IPS DF 6.9 (cell line): ENCODE measurements at places on chromosomes 12 and 14.

DNA sequence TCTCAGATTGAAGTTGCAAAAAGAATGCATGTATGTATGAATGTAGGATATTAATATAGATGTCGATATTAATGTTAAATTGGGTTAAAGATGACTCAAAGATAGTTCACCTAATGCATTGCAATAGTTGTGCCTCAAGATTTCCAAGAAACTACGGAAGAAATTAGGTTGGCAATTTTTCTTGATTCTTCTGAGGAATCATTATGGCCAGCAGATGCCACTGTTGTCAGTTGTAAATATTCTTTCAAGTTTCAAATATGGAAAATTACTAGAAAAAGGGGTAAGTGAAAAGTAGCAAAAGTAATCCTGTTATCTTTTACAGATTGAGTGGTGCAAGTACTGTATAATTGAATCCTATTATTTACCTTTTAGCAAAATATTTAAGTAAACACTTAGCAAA, 202.1 kb downstream of the ADAMTS20 start:
- H3K27ac ChIP-seq: no peak overlapping the region
- H3K27me3 ChIP-seq: no peaks in the 10 kb centered on the region
- H3K4me3 ChIP-seq: no peak overlapping the region
- H3K36me3 ChIP-seq: no peaks in the 10 kb centered on the region
- no peaks in the 10 kb centered on the region for H3K4me1 ChIP-seq

- H3K4me3 ChIP-seq: no peak overlapping the region
- H3K4me1 ChIP-seq: peaks cover 1% of the 10 kb centered on the region; the same call in 1 of the 2 replicates
- DNase-seq: no peak
These were observed 4.6 kb upstream of the CYP46A1 start for GRCh38 chr14:99679543-99679942.

GRCh38 chr14:68373847-68374444, 418.9 kb downstream of the ZFP36L1 start:
- no peak overlapping the region for H3K27ac ChIP-seq
- DNase-seq: no peak
- H3K36me3 ChIP-seq: no peaks in the 10 kb centered on the region
- no peaks in the 10 kb centered on the region for H3K27me3 ChIP-seq
- H3K4me1 ChIP-seq: 0 out of 2 replicates have a peak, but pooled peaks cover 1% of the 10 kb centered on the region
- H3K4me3 ChIP-seq: no peak overlapping the region

GRCh38 chr14:68814539-68815297, 21.9 kb upstream of the ZFP36L1 start:
- no peak overlapping the region for H3K27ac ChIP-seq
- H3K4me1 ChIP-seq: peaks cover 5% of the 10 kb centered on the region
- H3K27me3 ChIP-seq: no peaks in the 10 kb centered on the region
- no peaks in the 10 kb centered on the region for H3K36me3 ChIP-seq
- H3K4me3 ChIP-seq: no peak overlapping the region

GRCh38 chr12:109597795-109598427, 24.3 kb downstream of the MVK start:
- H3K4me1 ChIP-seq: no peaks in the 10 kb centered on the region
- H3K27me3 ChIP-seq: no peaks in the 10 kb centered on the region; the same call in 1 of the 2 replicates
- peak; percentile 70 for DNase-seq
- no peak overlapping the region for H3K27ac ChIP-seq

- no peak overlapping the region for H3K27ac ChIP-seq
- peaks cover 5% of the 10 kb centered on the region; the same call in 1 of the 2 replicates for H3K4me1 ChIP-seq
- peaks cover 39% of the 10 kb centered on the region for H3K27me3 ChIP-seq
- H3K36me3 ChIP-seq: no peaks in the 10 kb centered on the region
- no peak for DNase-seq
These were observed 4.7 kb downstream of the FLRT2 start for GRCh38 chr14:85534458-85535293.

- no peak overlapping the region for H3K27ac ChIP-seq
- no peaks in the 10 kb centered on the region for H3K27me3 ChIP-seq
- H3K4me3 ChIP-seq: no peak overlapping the region
- no peaks in the 10 kb centered on the region; the same call in 1 of the 2 replicates for H3K36me3 ChIP-seq
- no peaks in the 10 kb centered on the region for H3K4me1 ChIP-seq
- DNase-seq: no peak
These were observed 19.8 kb downstream of the ACAD10 start for GRCh38 chr12:111705672-111706071.

GRCh38 chr14:98927986-98928385, 344.0 kb downstream of the BCL11B start:
- no peak overlapping the region for H3K27ac ChIP-seq
- no peaks in the 10 kb centered on the region for H3K27me3 ChIP-seq
- no peaks in the 10 kb centered on the region for H3K4me1 ChIP-seq
- no peak for DNase-seq
- H3K36me3 ChIP-seq: no peaks in the 10 kb centered on the region
- no peak overlapping the region for H3K4me3 ChIP-seq

DNA sequence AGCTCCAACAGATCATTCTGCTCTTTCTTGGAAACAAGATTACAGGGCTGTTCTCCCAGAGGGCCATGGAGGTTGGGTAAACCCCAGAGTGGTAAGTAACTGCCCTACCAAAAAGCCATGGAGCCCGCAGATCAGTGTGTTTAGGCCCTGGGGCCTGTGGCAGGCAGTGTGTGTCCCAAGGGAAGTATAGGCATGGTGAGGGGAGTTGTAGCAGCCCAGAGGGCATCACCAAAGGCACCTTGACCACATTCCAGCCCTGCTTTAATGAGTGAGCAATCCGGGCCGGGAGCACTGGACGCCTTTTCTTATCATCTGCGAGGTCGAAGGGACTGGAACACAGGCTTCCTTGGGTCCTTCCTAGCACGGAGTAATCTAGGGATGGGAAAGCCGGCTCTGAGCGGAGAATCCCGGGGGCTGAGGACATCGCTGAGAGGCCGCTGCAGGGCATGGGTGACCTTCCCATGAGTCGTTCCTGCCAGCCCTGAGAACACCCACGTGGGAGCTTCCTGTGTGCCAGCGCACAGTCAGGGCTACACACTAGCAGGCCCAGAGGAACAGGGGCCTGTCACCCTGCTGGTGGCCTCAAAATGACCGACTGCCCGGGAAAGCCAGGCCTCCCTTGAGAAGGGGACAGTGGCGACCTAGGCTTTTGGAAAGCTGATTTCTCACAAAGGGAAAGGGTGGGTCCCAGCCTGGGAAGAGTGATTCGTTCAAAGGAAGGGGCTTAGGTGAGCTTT, 91.3 kb downstream of the NINJ2 start:
- H3K4me1 ChIP-seq: no peaks in the 10 kb centered on the region
- H3K36me3 ChIP-seq: no peaks in the 10 kb centered on the region
- no peaks in the 10 kb centered on the region for H3K27me3 ChIP-seq
- DNase-seq: no peak
- no peak overlapping the region for H3K4me3 ChIP-seq
- H3K27ac ChIP-seq: no peak overlapping the region

DNA sequence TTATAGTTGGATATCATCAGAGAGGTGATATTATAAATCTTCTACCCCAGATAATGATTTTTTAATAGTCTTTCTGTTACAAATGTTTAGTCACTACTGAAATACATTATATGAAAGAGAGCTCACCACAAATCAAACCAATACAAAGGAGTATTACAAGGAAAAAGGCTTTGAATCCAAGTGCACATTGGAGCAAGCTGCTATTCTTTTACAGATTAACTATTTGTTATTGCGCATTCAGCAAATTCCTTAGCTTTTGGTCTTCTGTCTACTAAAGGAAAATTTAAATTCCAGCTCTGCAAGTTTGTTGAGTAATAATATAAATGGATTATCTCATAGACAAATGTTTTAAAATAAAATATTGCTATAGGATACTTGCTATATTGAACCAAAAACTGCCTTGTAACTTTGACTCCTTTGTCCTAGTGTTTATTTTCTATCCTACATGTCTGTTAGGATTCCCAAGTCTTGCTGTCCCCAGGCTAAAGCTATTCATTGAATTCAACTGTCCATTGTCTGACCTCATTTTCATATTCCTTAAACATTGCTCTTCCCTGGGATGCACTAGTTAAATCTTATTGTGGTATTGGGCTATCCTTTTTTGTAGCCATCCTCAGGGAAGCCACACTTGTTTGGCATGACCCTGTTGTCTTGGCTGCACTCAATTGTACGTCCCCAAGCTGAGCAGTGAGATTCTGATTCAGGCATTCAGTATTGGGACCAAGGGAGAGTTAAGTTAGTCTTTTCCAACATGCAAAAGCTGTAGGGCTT, 41.5 kb downstream of the PDE3A start:
- H3K36me3 ChIP-seq: no peaks in the 10 kb centered on the region
- H3K27ac ChIP-seq: no peak overlapping the region
- peaks cover 2% of the 10 kb centered on the region for H3K4me1 ChIP-seq
- H3K4me3 ChIP-seq: no peak overlapping the region

DNA sequence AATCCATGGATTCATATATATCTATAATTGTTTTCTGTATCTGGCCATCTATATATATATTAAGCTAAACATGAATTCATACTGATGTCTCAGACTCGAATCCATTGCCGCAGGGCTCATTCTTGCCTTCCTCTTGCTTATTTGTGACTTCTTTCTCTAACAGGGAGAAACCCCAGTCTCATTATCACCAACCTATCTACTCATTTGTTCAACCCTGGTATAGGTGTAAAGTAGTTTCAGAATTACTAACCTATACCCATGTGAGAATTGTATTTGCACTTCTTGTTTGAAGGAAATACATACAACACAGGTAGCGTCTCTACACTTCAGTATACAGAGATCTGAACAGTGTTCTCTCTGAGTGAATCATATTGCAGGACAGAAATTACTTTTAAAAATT, 77.7 kb downstream of the PTPN11 start:
- H3K4me1 ChIP-seq: no peaks in the 10 kb centered on the region
- no peak overlapping the region for H3K4me3 ChIP-seq
- H3K36me3 ChIP-seq: peaks cover 2% of the 10 kb centered on the region; the same call in 1 of the 2 replicates
- H3K27ac ChIP-seq: no peak overlapping the region
- DNase-seq: no peak

GRCh38 chr12:57240066-57240921, 10.7 kb downstream of the STAC3 start:
- DNase-seq: no peak
- H3K36me3 ChIP-seq: no peaks in the 10 kb centered on the region
- no peak overlapping the region for H3K27ac ChIP-seq
- peaks cover 57% of the 10 kb centered on the region for H3K27me3 ChIP-seq

GRCh38 chr12:53825246-53826081, 73.7 kb upstream of the CISTR start:
- no peak overlapping the region for H3K27ac ChIP-seq
- H3K4me3 ChIP-seq: no peak overlapping the region

GRCh38 chr12:92702754-92703679, at the start of gene PLEKHG7:
PLEKHG7 (plus strand) TSS chr12:92702989; CDS start chr12:92706632, 3,643 bp downstream.
- no peaks in the 10 kb centered on the region for H3K36me3 ChIP-seq
- no peak within 1 kb of the TSS for H3K27ac ChIP-seq
- no peaks in the 10 kb centered on the region for H3K27me3 ChIP-seq
- no peak within 1 kb of the TSS for H3K4me3 ChIP-seq
- no peak for DNase-seq

DNA sequence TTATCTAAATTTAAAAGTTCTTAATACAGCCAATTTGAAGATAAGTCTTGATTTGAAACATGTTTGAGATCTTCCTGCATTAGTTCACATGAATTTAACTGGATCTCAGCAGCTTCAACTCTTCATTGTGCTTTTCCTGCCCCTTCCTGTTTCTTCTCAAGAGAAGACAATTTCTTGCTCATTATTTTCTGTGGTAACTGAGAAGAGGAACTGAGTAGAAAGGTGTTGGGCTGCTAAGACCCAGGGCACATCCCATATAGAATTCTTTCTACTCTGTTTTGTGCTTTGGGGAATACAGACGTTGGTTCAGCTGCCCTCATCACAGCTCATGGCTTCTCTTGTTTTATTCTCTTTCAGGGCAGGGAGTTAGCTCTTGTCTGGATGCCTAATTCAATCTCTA, 110.2 kb downstream of the SNAPC1 start:
- DNase-seq: no peak
- H3K27me3 ChIP-seq: no peaks in the 10 kb centered on the region
- no peak overlapping the region for H3K27ac ChIP-seq
- H3K4me3 ChIP-seq: no peak overlapping the region
- no peaks in the 10 kb centered on the region for H3K4me1 ChIP-seq

DNA sequence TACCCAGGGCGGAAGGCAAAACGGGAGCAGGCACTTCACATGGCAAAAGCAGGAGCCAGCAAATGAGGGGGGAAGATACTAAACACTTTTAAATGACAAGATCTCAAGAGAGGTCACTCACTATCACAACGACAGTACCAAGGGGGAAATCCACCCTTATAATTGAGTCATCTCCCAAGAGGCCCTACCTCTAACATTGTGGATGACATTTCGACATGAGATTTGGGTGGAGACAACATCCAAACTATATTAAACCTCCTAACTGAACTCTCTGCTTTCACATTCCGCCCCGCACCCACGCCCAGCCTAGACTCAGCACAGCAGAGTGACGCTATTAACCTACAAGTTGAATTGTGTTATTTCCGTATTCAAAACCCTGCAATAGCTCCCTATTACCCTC, 76.7 kb upstream of the SCAF11 start:
- H3K4me3 ChIP-seq: no peak overlapping the region
- no peaks in the 10 kb centered on the region for H3K4me1 ChIP-seq
- no peaks in the 10 kb centered on the region for H3K27me3 ChIP-seq
- H3K36me3 ChIP-seq: no peaks in the 10 kb centered on the region

- no peaks in the 10 kb centered on the region for H3K36me3 ChIP-seq
- no peak overlapping the region for H3K4me3 ChIP-seq
- no peak overlapping the region for H3K27ac ChIP-seq
- DNase-seq: no peak
- H3K4me1 ChIP-seq: no peaks in the 10 kb centered on the region
These were observed 131.9 kb upstream of the CLEC14A start for GRCh38 chr14:38387821-38388220.

- H3K27me3 ChIP-seq: no peaks in the 10 kb centered on the region
- H3K4me3 ChIP-seq: no peak overlapping the region
- no peaks in the 10 kb centered on the region for H3K4me1 ChIP-seq
- H3K27ac ChIP-seq: no peak overlapping the region
These were observed 104.7 kb upstream of the RAP1B start for GRCh38 chr12:68505970-68506369.

GRCh38 chr12:45244561-45245343, 28.9 kb downstream of the ANO6 start:
- H3K4me1 ChIP-seq: peaks cover 2% of the 10 kb centered on the region
- no peaks in the 10 kb centered on the region for H3K36me3 ChIP-seq
- no peak overlapping the region for H3K27ac ChIP-seq
- H3K27me3 ChIP-seq: no peaks in the 10 kb centered on the region
- no peak for DNase-seq
- no peak overlapping the region for H3K4me3 ChIP-seq

- H3K4me3 ChIP-seq: no peak overlapping the region
These were observed 77.8 kb downstream of the MYF5 start for GRCh38 chr12:80794551-80794950.

DNA sequence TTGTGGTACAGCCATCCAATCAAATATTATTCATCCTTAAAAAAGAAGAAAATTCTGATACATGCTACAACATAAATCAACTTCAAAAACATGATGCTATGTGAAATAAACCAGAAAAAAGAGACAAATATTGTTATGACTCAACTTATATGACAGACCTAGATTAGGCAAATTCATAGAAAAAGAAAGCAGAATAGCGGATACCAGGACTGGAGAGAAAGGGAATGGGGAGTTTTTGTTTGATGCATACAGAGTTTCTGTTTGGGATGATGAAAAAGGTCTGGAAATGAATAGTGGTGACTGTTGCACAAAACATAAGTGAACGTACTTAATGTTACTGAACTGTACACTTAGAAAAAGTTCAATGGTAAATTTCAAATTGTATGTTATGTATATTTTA, 82.3 kb downstream of the SPPL3 start:
- no peaks in the 10 kb centered on the region for H3K36me3 ChIP-seq
- no peak overlapping the region for H3K4me3 ChIP-seq
- H3K27ac ChIP-seq: no peak overlapping the region
